Ovary (tissue), 10 donors: ENCODE measurements at places on chromosomes 3 and 15. TPM values are rescaled to one million over a fixed set of nuclear protein-coding genes. Genes with fewer than 3 reads are reported as not detected.

Gene GLT8D1
- total RNA-seq, result 57.4 TPM

Gene CDHR4
- 2.0 TPM for total RNA-seq

Gene ZPLD1
- total RNA-seq, result 0.48 TPM

Gene CATSPER2
- total RNA-seq, result 10.2 TPM

Gene CMTM8
- total RNA-seq, result 6.4 TPM

Gene GOLGA8R
- 5.1 TPM for total RNA-seq

Gene FGF7
- total RNA-seq, result 38.3 TPM

- no peak for DNase-seq
These were observed 16.8 kb upstream of the MCCC1 start for GRCh38 chr3:183116025-183116614.

- DNase-seq, result no peak
These were observed 9.8 kb downstream of the KCNMB2 start for GRCh38 chr3:178546079-178546478.

- DNase-seq, result no peak
These were observed 64.3 kb downstream of the NCEH1 start for GRCh38 chr3:172646439-172647015.

DNA sequence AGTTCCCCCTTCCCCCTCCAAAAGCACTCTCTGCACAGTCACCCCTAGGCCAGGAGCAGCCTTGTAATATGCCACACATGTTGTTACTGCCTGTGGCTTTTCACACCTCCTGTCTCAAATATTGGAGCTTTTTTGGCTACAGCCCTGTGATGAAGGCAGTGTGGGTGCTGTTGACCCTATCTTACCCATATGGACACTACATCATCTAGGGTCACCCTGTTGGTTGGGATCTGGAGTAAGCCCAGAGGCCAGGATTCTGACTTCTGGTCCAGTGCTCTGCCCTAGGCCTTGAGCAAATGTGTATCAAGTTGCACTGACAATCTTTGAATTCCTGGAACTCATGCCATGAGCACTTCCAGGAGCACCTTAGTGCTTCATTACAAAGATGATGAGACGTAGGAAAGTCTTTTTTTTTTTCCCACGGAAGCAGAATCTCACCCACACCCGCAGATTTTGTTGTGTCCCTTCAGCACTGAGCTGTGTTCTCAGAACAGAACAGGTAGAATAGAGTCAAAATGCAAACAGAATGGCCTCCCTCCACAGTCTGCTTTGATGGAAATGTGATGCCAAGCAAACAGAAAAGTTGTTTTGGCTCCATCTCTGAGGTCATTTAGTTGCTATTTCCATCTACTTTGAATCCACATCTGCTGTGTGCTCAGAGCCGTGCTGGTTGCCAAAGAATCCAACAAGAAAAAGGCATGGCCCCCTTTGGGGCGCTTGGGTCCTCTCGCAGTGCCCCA, 49.6 kb downstream of the SMAD3 start:
- DNase-seq, result no peak

GRCh38 chr15:59280855-59281254, 74.2 kb downstream of the LDHAL6B start:
- DNase-seq, result no peak

DNA sequence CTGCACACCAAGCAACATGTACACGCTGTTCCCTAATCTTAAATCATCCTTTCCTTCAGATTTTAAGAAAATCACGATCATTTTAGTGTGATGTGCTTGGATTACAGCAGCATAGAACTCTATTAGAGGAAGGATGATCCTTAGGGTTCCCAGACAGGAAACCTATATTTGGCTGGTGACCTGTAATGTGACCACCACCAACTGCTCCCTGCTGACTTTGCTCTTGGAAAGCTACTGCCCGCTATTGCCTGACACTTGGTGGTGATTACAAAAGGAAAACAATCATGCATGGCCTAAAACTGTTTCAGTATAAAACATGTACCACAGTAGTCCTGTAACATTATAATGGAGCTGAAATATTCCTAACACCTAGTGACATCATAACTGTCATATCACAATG, 27.2 kb upstream of the LMOD3 start:
- no peak for DNase-seq

DNA sequence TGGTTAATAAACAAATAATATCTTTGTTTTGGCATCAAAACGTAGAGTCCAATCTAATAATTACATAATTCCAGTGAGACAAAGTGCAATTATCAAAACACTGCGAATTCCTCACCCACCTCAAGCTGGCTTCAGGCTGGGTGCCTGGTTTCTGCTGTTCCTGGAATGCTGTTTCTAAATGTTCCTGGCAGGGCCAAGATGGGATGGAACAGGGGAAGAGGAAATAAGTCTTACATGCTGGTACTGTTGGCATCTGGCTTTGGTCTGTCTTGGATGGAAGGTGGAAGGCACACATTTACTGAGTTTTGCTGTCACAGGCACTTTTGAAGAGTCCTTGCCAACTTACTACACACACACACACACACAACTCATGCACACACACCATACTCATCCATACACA, 101.9 kb upstream of the SLCO3A1 start:
- no peak for DNase-seq

DNA sequence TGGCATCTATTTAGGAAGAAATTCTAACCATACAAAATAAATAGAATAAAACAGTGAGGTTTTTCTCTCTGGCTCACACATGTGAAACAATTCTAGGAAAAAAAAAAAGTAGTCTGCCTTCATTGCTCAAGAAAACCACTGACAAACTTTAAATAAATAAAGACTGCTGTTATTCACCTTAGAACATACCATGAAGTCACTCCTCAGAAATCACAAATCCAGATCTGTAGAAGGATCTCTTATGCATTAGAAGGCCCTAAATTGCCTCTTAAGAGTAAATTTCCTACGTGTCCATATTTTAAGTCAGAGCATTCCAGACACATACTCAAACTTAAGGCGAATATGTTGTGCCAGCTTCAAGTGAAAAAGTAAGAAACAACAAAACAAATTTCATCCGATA, 217.3 kb downstream of the ZIC4 start:
- no peak for DNase-seq

DNA sequence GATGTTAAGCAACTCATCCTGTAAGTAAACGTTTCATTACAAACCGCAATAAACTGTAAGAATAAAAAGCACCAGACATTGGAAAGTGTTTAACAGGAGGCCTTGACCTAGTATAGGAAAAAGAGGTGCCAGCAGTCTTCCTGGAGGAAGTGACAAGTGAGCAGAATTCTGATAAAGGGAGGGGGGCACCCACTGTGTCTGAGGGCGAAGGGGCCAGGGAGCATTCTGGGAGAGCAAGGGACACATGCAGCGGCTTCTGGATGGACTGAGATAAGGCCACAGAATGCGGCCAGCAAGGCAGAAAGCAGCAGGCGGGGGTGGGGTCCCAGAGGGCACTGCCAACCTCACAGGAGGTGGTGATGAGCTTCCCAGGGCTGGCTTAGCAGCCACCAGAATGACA, 80.2 kb downstream of the MTHFS start:
- no peak for DNase-seq

DNA sequence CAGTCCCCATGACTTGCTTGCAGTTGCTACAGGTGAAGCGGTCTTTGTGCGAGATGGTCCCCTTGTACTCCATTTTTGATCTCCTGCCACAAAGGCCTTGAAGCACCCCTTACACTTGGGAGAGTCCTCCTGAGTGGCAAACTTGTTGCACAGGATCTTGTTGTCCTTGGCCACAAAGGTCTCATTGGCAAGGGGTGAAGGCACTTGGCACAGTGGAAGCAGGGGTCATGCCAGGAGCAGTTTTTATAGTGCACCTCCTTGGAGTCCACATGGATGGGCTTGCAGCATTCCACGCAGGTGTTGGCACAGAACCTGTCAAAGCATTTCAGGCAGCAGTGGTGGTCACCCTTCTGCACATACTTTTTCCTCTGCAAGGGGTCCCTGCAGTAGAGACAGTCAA, 20.3 kb upstream of the SEC62 start:
- DNase-seq, result no peak
